ENCODE measurements at places on chromosomes 7 and 10.

GRCh38 chr7:155313096-155313495, 15.4 kb downstream of the INSIG1 start:
- no peak for DNase-seq

GRCh38 chr10:46171661-46172060, 115.1 kb upstream of the ANTXRL start:
- DNase-seq: no peak

GRCh38 chr7:17646253-17646956, 293.9 kb downstream of the SNX13 start:
- no peak for DNase-seq

GRCh38 chr7:42414941-42415505, 178.0 kb upstream of the GLI3 start:
- no peak for DNase-seq

- no peak for DNase-seq
Observed at GRCh38 chr7:47247132-47247531, 334.8 kb downstream of the TNS3 start.

DNA sequence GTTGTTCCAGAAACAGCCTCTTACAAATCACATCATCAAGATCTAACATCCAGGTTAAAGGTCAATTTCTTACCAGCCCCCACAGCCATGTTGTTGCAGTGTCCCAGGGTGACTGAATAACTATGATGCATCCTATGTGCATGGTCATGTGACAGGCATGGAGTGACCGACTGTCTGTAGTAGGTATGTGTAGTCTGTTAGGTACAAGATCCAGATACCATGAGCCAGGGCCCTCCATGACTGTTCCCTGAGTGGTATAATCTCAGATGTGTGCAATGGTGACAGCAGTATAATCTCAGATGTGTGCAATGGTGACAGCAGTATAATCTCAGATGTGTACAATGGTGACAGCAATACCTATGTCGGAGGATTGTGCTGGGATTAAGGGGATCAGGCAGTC, 8.8 kb downstream of the CDHR3 start:
- DNase-seq: no peak

DNA sequence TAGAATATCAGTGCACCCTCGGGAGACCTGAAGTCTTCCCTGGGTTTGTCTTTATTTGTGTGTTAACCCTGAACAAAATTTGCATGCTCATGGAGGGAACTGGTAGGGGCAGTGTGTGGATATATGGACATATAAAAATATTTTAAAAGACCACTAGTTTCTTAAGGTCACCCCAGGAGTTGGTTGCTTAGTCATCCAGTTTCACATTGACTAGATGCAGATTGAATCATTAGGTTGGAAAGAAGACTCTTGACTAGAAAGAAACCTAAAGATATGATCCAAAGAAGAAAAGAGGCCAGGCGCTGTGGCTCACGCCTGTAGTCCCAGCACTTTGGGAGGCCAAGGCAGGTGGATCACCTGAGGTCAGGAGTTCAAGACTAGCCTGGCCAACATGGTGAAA, 137.1 kb downstream of the KAT6B start:
- no peak for DNase-seq

GRCh38 chr10:50470798-50471582, 152.8 kb downstream of the SGMS1 start:
- DNase-seq: no peak

DNA sequence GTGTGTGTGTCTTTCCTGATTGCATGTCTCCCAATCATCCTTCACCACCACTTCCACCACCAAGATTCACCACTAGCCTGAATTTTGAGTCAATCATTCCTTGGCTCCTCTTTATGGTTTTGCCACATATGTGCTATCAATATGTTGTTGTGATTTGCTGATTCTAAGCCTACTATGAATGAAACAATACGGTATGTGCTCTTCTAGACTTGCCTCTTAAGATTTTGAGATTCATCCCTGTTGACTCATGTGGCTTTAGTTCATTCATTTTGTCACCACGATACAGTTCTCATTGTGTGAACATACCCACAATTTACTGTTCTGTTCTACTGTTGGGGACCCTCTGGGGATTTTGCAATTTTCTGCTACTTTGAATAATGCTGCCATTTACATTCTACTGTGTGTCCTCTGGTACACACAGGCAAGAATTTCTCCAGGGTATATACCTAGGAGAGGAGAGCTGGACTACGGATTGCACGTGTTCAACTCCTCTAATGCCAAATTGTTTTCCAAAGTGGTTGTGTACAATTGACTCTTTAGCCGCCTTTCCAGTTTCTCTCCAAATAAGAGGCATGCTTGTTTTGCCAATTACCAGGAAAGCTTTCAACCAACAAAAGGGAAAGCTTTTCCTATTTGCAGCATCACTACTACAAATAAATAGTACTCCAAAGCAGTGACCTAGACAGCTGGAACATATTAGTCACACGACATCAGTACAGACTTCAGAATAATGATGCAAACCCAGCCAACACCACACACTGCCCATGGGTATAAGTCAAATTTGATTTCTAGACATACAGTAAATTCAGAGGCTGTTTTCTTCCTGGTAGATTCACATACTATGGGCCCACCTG, 30.0 kb downstream of the SGMS1 start:
- DNase-seq: peak; percentile 22

GRCh38 chr10:37246637-37247036, 121.2 kb downstream of the ANKRD30A start:
- no peak for DNase-seq

GRCh38 chr7:57403601-57404342, 46.2 kb upstream of the ZNF716 start:
- DNase-seq: no peak

- DNase-seq: no peak
Observed at GRCh38 chr7:156106107-156106426, 293.8 kb upstream of the SHH start.

- DNase-seq: no peak
Observed at GRCh38 chr10:97361537-97361901, 27.0 kb upstream of the FRAT2 start.

Measured in NCI-H446 treated with DMSO at 0.1 percent for 48 hours (cell line).